SK-N-MC (cell line): ENCODE measurements at places on chromosomes 12 and 14.

DNA sequence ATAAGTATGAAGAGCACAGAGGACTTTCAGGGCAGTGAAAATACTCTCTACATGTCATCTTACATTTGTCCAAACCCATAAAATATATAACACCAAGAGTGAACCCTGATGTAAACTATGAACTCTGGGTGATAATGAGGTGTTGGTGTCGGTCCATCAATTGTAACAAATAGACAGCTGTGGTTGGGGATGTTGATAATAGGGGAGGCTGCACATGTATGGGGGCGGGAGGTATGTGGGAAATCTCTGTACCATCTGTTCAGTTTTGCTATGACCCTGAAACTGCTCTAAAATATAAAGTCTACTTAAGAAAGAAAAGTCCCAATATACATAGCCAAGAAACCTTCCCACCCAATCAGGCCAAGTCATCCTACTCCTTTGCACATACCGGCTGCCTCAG, 88.5 kb downstream of the GPR135 start:
- DNase-seq, result no peak

GRCh38 chr12:77746096-77746495, 84.6 kb upstream of the NAV3 start:
- no peak for DNase-seq

- no peak for DNase-seq
Measured at GRCh38 chr12:34393086-34393820, 371.0 kb downstream of the ALG10 start.

DNA sequence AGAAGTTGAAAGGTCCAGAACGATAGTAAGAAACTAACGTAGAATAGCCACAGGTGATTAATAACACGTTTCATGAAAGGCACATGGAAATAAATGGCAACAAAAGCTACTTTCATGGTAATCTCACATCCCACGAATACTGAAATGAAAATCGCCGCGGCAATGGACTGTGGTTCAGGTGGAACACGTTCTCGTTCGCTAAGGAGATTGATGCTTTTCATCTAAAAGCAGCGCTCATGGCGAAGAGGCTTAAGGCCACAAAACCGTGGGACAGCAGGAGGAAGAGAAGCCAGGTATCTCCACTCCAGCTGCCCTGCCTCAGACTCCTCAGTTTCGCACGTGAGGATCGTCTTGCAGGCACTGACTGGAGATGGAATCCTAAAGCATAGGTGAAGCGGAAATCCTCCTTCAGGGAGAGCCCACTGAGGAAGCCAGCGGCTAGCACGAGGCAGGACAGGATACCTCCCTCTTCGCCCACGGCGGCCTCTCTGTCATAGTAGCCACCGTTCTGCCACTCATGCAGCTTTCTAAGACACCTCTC, 696 bp upstream of the GPHN start:
- no peak for DNase-seq
